ENCODE measurements at places on chromosomes 12 and 14.

DNA sequence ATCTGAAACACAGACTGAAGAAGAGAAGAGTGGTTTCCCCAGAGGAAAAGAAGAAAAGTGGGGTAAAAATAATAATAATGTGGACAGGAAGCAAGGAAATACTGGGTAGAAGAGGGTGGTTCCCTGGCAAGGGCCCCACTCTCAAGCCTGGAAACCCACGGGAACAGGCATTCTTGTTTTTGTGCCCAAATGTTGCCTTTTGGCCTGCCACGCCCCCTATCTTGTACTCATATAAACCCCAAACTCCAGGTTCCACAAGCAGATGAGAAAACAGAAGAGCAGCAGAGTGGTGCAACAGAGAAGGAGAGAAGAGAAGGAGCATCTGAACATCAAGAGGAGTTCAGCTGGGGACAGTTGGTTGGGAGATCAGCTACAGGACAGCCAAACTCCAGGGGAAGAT is 51.2 kb downstream of the NDUFA12 start:
- DNase-seq, result no peak

DNA sequence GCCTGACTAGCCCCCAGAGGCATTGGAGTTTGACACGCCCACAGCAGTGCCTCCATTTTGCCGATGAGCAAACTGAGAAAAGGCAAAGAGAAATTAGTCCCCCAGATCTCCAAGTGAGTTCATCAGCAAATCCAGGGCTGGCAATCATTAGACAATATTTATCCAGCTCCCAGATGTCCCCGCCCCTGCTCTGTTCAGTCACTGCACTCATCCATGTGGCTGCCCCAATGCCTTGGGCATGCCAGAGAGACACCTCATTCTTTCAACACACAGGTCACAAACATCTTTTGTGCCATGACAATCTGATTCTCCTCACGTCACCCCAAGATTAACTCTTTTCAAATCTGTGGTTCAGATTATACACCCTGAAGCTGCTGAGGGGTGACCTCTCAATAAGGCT is 43.5 kb downstream of the DPF3 start:
- DNase-seq, result no peak

- no peak for DNase-seq
These were observed 76.1 kb upstream of the PAWR start for GRCh38 chr12:79766705-79767464.

DNA sequence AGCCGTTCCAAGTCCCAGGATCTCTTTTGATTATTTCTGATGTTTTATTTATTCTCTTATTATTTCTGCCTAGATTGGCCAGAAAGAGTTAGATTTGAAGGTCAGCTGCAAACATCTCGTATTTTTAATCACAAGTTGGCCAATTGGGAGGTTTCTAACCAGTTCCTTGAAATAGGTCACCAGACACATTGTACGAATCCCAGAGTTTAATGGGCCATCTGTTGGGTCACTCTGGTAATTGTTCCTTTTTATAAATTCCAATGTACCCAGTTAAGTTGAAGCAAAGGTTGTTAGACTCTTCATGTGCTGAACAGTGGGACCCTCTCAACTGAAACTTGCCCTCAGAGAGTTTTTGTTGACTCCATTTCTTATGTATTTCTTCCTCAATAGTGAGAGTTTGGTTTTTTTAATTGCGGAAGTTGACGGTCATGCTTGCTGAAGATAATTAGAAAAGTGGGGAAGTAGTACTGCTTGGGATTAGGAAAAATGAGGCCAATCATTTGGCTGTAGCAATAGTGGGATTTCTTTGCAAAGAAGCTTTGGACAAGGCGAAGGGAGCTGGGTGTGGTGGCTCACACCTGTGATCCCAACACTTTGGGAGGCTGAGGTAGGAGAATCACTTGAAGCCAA is 382.7 kb upstream of the RGS6 start:
- DNase-seq, result no peak

DNA sequence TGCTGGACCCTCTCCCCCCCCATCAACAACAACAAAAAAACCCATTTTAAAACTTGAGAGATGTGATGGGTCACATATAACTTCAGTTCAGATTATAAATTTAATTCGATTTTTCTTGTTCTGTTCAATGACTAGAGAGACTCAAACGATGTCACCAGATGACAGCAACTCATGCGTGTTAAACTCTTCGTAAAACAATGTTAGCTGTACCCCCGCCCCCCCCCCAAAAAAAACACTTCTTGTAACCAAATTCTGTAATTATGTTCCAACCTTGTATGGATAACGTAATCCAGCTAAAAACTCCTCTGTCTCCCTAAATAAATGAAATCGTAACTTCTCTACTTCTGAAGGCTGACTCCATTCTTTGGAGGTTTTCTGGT is 614 bp upstream of the NACA start:
- DNase-seq, result no peak

- peak; percentile 68 for DNase-seq
These were observed 1.1 kb upstream of the LRP1 start for GRCh38 chr12:57127101-57127725.

DNA sequence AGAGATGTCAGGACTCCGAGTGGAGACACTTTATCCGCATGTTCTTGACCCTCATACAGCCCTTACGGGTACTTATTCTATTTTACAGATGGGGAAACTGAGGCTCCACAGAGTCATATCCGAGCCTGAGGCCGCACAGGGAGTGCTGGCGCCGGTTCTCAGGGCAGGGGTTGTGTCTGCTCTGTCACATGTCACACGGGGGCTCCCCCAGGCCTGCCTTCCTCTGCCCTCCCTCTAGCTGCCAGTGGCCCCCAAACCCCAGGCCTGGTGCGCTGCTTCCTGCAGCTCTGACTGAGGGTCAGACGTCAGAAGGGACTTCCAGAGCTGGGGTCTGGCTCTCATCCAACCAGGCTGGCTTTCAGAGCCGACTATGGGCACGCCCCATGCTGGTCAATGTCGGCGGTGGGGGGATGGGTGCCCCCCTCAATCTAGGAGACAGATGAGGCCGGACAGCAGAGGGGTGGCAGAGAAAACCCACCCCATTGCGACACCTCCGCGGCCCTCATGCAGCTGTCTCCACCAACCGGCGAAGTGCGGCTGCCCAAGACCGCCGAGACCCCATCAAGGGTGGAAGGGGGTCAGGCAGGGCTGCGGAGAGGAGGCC is 811 bp upstream of the INF2 start:
- peak; percentile 30 for DNase-seq

DNA sequence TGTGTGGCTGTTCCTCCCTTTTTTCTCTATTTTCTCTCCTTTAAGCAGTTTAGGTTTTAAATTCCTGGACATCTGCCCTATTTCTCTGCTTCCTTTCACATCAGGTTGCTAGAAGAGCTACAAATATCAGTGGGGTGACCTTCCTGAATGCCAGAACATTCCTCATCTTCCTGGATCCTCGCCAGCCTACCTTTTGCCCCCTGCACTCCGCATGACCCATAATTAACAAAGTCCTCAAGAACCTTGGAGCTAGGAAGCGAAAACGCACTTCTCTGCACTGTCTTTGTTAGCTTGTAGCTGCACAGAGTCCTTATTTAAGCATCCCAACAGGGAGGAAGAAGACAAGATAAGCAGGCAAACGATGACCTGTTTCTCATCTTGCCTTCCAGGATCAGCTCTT is 30.5 kb downstream of the VDR start:
- DNase-seq, result no peak

Data from nephron progenitor cell (in vitro differentiated cells).